Activated CD4-positive, alpha-beta memory T cell treated with anti-CD3 and anti-CD28 coated beads for 36 hours (primary cell): ENCODE measurements at places on chromosomes 7 and 10. TPM values are rescaled to one million over a fixed set of nuclear protein-coding genes. Genes with fewer than 3 reads are reported as not detected.

GRCh38 chr10:42691361-42692120, 53.2 kb upstream of the ZNF33B start:
- peaks cover 9% of the 10 kb centered on the region for H3K4me1 ChIP-seq
- H3K36me3 ChIP-seq, result no peaks in the 10 kb centered on the region
- DNase-seq, result no peak
- H3K27me3 ChIP-seq, result no peaks in the 10 kb centered on the region

DNA sequence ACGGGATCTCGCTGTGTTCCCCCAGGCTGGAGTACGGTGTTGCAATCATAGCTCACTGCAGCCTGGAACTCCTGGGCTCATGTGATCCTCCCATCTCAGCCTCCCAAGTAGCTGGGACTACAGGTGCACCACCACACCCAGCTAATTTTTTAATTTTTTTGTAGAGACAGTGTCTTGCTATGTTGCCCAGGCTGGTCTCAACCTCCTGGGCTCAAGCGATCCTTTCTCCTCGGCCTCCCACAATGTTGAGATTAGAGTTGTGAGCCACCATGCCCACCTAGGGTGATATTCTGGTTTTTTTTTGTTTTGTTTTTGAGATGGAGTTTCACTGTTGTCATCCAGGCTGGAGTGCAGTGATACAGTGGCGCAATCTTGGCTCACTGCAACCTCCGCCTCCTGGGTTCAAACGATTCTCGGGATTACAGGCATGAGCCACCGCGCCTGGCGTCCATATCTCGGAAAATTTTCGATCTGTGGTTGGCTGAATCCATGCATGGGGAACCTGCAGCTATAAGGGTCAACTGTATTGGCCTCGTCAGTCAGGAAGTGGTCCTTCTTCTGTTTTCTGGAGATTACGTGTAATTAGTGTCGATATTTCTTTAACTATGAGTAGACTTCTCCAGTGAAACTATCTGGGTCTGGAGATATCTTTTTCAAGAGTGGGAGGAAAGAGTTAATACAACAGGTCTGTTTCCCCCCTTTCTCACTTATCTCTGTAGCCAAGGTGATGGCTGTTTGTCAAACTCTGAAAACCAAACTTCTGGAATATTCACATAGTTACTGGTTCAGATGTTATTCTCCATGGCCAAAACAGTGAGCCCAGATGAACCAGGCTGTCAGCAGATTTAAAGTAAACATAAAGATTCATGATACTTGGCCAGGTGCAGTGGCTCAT, 21.0 kb upstream of the FIS1 start:
- no peak overlapping the region for H3K27ac ChIP-seq
- no peaks in the 10 kb centered on the region for H3K4me1 ChIP-seq
- peaks cover 5% of the 10 kb centered on the region for H3K27me3 ChIP-seq
- no peak for DNase-seq
- no peak overlapping the region for H3K4me3 ChIP-seq

The SDHAF3 gene
- 24.5 TPM for total RNA-seq

GRCh38 chr7:140659856-140660255, 12.9 kb upstream of the ADCK2 start:
- no peak for DNase-seq
- H3K4me3 ChIP-seq, result no peak overlapping the region
- H3K27me3 ChIP-seq, result peaks cover 2% of the 10 kb centered on the region
- H3K27ac ChIP-seq, result no peak overlapping the region
- no peaks in the 10 kb centered on the region for H3K36me3 ChIP-seq
- H3K4me1 ChIP-seq, result peaks cover 15% of the 10 kb centered on the region

DNA sequence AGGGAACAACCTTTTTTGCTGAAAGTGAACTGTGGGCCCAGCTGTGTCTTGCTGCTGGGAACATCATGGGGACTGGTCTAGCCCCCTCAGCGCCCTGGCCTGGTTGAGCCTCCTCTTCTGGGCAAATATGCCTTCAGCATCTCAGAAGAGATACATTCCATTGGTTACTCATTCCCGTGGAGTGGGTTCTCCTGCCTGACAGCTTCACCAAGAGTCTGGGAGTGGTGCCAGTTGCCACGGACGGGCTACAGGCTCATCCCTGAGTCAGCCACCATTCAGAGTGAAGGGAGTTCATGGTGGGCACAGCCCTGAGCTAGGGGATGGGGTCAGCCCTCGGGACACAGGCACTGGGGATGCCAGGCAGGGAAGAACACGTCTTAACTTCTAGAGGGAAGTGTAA, 81.9 kb downstream of the RAMP3 start:
- H3K4me3 ChIP-seq, result no peak overlapping the region
- no peaks in the 10 kb centered on the region for H3K36me3 ChIP-seq
- peaks cover 2% of the 10 kb centered on the region for H3K4me1 ChIP-seq
- DNase-seq, result no peak
- H3K27me3 ChIP-seq, result peaks cover 27% of the 10 kb centered on the region
- no peak overlapping the region for H3K27ac ChIP-seq

DNA sequence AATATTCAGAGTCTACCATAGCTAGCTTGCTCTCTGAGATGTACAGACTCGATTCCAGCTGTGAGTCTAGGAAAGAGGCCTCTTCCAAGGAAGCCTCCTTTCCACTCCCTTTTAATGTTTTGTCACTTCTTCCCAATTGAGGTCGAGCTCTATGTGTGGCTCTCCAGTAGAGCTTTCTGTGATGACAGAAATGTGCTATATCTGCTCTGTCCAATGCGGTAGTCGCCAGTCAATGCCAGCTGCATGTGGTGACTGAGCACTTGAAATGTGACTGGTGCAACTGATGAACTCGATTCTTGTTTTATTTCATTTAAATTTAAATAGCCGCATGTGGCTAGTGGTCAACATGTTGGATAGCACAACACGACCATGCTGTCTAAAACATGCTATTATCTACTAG, 387.0 kb upstream of the NRP1 start:
- no peaks in the 10 kb centered on the region for H3K36me3 ChIP-seq
- H3K4me1 ChIP-seq, result no peaks in the 10 kb centered on the region
- DNase-seq, result no peak
- no peak overlapping the region for H3K27ac ChIP-seq
- no peak overlapping the region for H3K4me3 ChIP-seq
- H3K27me3 ChIP-seq, result peaks cover 8% of the 10 kb centered on the region

The MUC3A gene
- total RNA-seq, result not detected

The CEP55 gene
- 91.3 TPM for total RNA-seq

GRCh38 chr10:44752451-44753441, 158.4 kb upstream of the TMEM72 start:
- H3K27me3 ChIP-seq, result no peaks in the 10 kb centered on the region
- H3K4me1 ChIP-seq, result no peaks in the 10 kb centered on the region
- H3K36me3 ChIP-seq, result no peaks in the 10 kb centered on the region
- no peak overlapping the region for H3K27ac ChIP-seq
- H3K4me3 ChIP-seq, result no peak overlapping the region
- no peak for DNase-seq

The TMEM225B gene
- 0.87 TPM for total RNA-seq

DNA sequence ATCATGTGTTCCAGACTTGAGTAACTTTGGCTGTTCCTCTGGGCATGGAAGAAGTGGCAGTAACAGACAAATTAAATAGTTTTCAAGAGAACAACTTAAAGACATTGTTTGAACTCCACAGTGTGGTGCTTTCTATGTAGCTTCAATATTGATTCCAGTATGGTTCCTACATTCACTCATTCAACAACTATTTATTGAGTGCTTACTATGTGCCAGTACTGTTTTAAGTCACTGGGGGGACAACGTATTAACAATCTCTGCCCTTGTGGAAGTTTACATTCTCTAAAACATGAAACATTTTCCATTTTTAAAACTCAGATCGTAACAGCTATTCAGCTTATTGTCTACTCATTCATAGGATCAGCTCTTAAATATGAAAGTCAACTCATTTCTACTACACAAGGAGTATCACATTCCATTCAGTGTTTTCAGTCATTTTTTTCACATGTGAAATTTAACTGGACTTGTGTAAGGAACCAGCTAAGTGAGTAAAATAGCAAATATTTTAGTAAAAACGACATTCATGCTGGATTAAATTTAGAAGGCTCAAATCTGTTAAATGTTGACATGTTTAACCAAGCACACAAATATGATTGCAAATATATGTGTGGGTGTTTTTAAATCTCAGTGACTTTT, 13.6 kb upstream of the CUBN start:
- H3K36me3 ChIP-seq, result peaks cover 10% of the 10 kb centered on the region
- no peak overlapping the region for H3K4me3 ChIP-seq
- peaks cover 20% of the 10 kb centered on the region for H3K4me1 ChIP-seq

The ACTL6B gene
- not detected for total RNA-seq

The SPDYE16 gene
- 0.19 TPM for total RNA-seq

GRCh38 chr10:113097036-113097435, 147.0 kb downstream of the TCF7L2 start:
- no peak overlapping the region for H3K27ac ChIP-seq
- H3K27me3 ChIP-seq, result no peaks in the 10 kb centered on the region
- DNase-seq, result no peak
- no peaks in the 10 kb centered on the region for H3K36me3 ChIP-seq
- H3K4me1 ChIP-seq, result peaks cover 16% of the 10 kb centered on the region
- no peak overlapping the region for H3K4me3 ChIP-seq

The RAMP3 gene
- not detected for total RNA-seq

DNA sequence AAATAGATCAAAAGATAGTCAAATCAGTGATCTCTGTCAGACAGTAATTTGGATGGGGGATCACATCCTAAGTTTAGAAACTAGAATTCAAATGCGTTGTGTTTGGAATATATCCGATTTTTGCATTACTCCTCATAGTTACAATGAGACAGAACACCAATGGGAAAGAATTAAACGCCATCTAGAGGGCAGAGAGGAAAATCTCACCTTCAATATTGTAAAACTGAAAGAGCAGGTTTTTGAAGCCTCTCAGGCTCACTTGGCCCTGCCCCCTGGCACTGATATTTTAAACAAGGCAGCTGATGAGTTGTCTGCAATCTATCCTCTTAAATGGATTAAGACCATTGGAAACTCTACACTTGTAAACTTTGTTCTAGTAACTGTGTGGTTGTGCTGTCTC, 17.7 kb downstream of the FRG2B start:
- peaks cover 39% of the 10 kb centered on the region for H3K27me3 ChIP-seq
- no peak overlapping the region for H3K27ac ChIP-seq
- H3K36me3 ChIP-seq, result no peaks in the 10 kb centered on the region
- H3K4me1 ChIP-seq, result no peaks in the 10 kb centered on the region
- no peak for DNase-seq

DNA sequence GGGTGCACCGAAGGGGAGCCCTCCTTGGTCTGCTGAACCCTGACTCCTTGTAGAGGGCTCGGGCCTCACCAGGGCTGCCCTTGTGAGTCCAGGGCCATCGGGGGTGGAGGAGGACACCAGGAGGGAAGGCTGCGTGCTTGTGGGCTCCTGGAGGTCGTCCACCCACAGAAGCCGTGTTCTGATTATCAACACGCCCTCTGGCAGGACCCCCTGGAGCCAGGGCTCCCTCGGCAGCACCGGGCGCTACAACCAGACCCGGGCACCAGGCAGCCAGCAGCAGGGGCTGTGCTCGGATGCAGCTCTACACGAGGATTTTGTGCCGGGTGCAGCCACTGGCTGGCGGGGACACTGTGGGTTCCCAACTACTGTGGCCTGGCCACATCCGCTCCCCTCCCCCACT, 6.1 kb upstream of the ADGRA1 start:
- no peaks in the 10 kb centered on the region for H3K4me1 ChIP-seq
- no peak overlapping the region for H3K4me3 ChIP-seq
- H3K27ac ChIP-seq, result no peak overlapping the region
- no peaks in the 10 kb centered on the region for H3K36me3 ChIP-seq
- H3K27me3 ChIP-seq, result peaks cover 9% of the 10 kb centered on the region
- no peak for DNase-seq

DNA sequence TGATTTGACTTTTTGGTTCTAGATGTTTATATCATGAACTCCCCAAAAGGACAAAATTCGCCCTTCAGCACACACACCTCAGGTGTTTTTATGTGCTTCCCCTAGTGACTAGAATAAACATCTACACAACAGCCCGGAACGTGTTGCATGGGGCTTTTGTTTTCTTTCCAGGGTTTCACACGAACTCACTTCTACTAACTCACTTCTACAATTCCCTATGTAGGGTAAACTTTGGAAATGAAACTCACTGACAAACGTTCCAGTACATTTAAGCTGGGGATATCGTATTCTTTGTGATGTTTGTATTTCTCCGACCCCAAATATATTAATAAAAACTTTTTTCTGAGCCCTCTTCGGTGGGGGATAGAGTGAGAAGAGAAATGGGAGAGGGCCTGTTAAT, 1.4 kb downstream of the TRA2A start:
- H3K27me3 ChIP-seq, result no peaks in the 10 kb centered on the region
- H3K4me1 ChIP-seq, result peaks cover 51% of the 10 kb centered on the region
- H3K4me3 ChIP-seq, result peak overlapping the region; percentile 100
- H3K27ac ChIP-seq, result peak overlapping the region; percentile 100
- H3K36me3 ChIP-seq, result peaks cover 23% of the 10 kb centered on the region
- DNase-seq, result peak; percentile 39

The STEAP2 gene
- not detected for total RNA-seq

The TRIM50 gene
- total RNA-seq, result not detected

DNA sequence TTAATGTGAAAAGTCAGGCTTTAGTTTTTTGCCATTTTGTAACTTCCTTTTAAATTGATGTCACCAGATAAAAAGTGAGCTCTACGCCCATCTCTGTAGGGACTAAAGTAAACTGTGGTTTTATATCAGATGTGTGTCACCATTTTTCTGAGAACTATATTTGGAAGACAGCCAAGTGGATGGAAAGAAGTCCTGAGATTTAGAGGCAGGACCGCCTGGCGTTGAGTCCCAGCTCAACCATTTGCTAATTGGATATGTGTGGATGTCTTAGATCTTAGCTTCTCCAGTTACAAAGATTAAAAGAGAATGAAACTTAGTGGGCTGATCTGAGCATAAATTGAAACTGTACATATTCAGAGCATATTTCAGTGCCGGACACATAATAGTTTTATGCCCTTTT, 691.6 kb upstream of the CELF2 start:
- peaks cover 4% of the 10 kb centered on the region for H3K27me3 ChIP-seq
- H3K36me3 ChIP-seq, result no peaks in the 10 kb centered on the region
- H3K4me3 ChIP-seq, result no peak overlapping the region
- no peak overlapping the region for H3K27ac ChIP-seq
- no peaks in the 10 kb centered on the region for H3K4me1 ChIP-seq
- no peak for DNase-seq

DNA sequence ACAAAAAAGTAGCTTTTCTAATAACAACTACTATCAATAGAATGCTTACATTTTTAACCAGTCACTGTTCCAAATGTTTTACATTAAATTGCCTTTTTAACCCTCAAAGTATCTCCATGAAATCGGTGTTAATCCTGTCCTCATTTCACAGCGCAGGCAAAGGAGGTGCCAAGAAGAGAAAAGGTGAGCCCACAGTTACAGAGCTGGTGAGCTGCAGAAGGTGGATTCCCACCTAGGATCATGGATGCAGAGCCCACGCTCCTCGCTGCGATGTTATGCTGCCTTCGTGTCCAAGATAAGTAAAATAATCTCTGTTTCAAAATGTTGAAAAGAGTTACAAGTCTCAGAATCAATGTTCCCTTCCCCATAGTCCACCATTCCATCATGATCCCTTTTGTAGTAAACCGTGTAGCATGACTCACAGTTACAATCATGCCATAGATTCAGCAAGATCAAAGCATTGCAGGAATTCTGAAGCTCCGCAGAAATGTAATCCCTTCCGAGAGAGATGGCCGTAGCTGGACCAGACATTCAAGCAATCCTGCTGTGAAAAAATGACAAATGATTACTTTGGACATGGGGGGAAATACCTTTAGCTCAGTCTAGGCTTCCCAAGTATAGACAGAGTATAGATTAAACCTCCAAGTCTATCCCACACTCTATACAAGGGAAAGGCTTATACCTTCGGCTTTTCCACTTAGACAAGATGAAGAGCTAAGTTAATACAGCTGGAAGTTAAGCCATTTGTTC, 394.7 kb upstream of the AKR1E2 start:
- no peaks in the 10 kb centered on the region for H3K27me3 ChIP-seq
- no peak overlapping the region for H3K27ac ChIP-seq
- no peak for DNase-seq
- H3K36me3 ChIP-seq, result no peaks in the 10 kb centered on the region
